ENCODE measurements at places on chromosomes 4 and X.
A peak's percentile ranks its signal among the peaks of the same experiment; 100 is the strongest.

DNA sequence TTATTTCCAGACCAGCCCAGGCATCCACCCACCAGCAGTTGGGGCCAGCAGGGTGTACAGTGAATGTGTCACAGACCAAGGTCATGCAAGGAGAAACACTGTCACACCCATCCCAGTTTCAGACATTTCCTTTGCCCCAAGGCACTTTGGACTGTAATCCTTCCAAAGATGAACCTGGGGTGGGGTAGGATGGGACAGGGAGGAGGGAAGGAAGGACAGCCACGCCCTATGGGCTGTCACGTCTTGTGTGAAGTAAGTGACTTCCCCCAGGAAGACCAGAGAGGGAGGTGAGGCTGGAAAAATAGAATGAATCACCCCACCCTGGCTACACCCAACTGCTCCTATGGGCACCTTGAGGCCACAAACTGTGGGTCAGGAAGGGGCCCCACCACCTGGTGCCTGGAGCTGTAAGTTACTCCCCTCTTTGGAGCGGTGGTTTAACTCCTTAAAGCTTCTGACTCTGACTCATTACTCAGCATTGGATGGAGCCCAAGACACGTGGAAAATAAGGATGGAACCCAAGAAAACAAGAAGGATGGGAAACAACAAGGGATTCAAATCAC lies 349.9 kb upstream of the KLF3 start:
- peak; percentile 58 for DNase-seq

GRCh38 chrX:153726286-153727122 lies 1.8 kb downstream of the ABCD1 start:
- peak; percentile 47 for DNase-seq

DNA sequence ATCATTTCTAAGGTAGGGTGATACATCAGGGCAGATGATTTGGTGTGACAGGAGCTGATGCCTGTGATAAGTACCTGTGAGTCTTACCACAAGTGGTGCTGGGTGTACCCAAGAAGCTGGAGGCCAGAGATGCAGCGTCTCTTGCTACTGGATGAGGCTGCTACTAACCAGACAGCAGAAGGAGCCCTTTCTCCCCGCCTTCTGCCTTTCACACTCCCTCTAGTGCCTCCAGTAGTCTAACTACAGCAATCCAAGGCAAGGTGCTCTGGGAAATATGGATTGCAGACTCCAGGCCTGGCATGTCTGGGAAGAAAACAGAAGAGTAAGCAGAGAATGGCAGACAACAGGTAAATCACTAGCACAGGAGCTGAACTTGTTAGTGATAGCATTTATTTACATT lies 470.8 kb downstream of the NKX6-1 start:
- peak; percentile 0 for DNase-seq

DNA sequence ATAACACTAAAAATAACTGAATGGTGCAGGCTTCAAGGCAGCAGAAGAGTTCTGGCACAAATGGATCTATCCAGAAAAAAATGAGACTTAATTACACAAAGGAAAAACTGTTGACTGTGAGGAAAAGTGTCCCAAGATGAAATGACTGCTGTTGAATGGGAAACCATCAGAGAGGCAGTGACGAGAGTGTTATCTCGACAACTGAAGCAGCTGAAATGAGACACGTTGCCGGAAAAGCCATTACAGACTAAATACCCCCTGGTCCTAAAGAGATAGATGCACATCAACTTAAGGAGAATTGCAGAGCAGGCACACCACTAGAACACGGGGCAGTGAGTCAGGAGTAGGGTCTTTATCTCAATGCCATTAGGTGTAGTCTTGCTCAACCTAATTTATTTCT lies 277.8 kb downstream of the DMD start:
- no peak for DNase-seq

GRCh38 chr4:183191630-183192029 lies 92.6 kb downstream of the WWC2 start:
- no peak for DNase-seq

- peak; percentile 66 for DNase-seq
Observed at GRCh38 chrX:34656842-34657725, at the start of gene TMEM47. TSS of gene TMEM47 (minus strand) at chrX:34657285. CDS start at chrX:34657029, 256 bp downstream.
